ENCODE measurements at places on chromosomes 1 and 21.

DNA sequence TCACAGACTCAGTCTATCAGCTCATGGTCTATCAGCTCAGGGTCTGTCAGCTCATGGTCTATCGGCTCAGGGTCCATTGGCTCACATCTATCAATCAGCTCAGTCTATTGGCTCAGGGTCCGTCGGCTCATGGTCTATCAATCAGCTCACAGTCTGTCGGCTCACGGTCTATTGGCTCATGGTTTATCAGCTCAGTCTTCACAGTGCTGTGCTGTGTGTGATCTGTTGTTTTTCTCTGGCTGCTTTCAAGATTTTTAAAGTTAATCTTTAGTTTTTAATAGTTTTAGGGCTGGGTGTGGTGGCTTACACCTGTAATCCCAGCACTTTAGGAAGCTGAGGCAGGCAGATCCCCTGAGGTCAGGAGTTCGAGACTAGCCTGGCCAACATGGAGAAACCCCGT is 14.4 kb downstream of the C1orf159 start:
- peak; percentile 18 for DNase-seq

DNA sequence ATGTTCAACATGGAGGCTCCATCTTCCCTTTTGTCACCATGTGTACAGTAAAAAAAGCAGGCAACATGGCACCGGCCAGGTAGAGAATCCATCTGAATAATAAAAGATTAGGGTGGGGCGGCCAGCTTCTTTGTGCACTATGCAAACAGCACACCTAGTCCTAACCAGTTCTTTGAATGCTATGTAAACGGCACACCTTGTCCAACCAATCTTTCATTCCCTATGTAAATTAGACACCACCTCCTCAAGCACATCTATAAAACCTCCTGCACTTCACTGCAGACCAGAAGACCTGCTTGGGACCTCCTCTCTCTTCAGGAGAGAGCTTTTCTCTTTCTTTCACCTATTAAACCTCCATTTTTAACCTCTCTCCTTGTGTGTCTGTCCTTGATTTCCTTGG is 28.2 kb downstream of the TFB2M start:
- DNase-seq: no peak

DNA sequence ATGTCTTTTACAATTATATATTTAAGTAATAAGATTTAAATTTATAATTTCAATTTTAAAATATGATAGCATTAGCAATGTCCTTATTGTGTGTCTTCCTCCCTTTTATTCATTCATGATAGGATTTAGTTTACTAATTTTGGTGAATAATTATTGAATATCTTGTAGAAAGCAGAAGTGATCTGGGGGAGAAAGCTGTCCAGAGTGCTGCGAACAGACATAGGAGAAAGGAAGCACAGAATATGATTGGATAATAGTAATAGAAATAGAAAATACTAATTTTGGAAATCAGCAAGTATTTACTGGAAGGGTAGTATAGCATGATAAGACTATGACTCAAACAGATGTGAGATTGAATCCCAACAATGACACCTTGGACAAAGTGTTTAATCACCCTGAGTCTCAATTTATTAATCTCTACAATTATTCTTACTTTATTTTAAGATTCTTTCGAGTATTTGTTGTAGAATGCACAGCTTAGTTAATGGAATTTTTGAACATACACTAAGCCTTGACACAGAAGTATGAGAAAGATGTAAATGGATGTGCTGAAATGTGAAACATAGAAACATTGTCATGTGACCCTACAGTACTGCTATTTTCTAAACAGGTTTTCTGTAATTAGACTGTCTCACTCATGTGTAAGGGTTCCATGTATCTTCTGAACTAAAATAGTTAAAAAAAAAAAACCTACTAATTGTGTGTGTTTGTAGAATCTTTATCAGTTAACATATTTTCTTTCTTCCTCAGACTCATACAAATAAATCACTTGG is 7.9 kb downstream of the SH3GLB1 start:
- no peak for DNase-seq

GRCh38 chr1:4261327-4261726 is 361.3 kb upstream of the C1orf174 start:
- DNase-seq: no peak

GRCh38 chr1:215018555-215018954 is 64.0 kb upstream of the KCNK2 start:
- DNase-seq: no peak

All from posterior vena cava (tissue), 2 donors.